Mononuclear cell (primary cell): ENCODE measurements at places on chromosomes 2 and 18. TPM values are rescaled to one million over a fixed set of nuclear protein-coding genes. Genes with fewer than 3 reads are reported as not detected.

Gene MTLN
- 8.4 TPM for total RNA-seq

Gene ATP5MC3
- total RNA-seq = 58.2 TPM

Gene LIPG
- not detected for total RNA-seq

Gene CKAP2L
- total RNA-seq = 0.21 TPM

Gene DCAF17
- total RNA-seq = 19.5 TPM

Gene FAP
- not detected for total RNA-seq

Gene MAPRE3
- 0.42 TPM for total RNA-seq
